ENCODE measurements at places on chromosomes 11 and 22.
A peak's percentile ranks its signal among the peaks of the same experiment; 100 is the strongest.

DNA sequence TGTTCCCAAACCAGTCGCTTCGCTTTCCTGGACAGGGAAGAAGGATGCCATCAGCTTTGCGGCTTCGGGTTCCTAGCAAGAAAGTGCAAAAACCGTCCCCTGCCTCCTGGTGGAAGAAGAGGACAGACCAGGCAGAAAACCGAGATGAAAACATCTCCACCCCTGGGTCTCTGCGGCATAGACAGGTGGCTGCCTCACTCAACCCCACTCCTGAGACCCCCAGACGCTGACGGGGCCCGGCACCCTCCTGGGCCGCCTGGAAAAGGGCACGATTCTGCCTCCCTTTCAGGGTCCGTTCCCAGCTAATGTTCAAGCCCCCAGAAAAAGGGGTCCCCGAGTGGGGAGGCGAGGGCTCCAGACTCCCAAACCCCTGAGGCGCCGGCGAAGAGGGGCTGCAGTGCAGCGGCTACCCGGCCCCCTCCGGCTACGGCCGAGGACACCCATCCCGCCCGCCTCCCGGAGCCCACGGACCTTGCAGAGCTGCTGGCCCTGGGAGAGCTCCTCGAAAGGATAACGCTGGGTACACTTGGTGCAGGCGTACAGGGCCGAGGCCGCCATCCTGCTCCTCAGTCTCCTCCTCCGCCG is 569 bp downstream of the FAM76B start:
- DNase-seq = peak; percentile 13

DNA sequence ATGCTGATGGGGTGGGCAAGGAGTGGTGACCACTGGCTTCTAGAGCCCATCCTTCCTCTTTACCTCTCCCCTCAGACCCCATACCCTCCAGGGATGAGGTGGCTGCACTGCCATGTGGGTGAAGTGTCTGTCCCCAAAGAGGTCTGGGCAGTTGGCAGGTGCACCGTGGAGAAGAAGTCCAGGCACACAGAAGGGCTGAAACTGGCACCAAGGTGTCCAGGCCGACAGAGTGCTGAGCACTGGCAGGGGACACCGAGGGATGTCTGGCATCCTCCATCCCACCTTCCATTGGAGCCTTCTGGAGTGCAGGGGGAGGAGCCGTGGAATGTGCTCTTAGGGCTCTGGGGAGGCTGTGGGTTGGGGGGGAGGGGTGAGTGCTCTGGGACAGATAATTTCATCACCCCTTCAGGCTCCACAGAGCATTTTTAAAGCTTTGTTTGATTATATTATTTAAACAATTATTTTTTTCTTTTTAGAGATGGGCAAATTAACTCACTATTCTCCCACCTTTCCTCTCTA is 37.9 kb downstream of the PKNOX2 start:
- no peak for DNase-seq

GRCh38 chr11:35177370-35177769 is 38.4 kb downstream of the CD44 start:
- DNase-seq = no peak

- no peak for DNase-seq
Measured at GRCh38 chr11:36377759-36378564, 81.9 kb downstream of the PRR5L start.

GRCh38 chr11:37512156-37512780 is 914.2 kb upstream of the RAG2 start:
- no peak for DNase-seq

All from activated CD4-positive, CD25-positive, alpha-beta regulatory T cell (primary cell).